ENCODE measurements at places on chromosomes 7 and 10. TPM values are rescaled to one million over a fixed set of nuclear protein-coding genes. Genes with fewer than 3 reads are reported as not detected.

SLC16A12 gene
- total RNA-seq: 1.2 TPM

PILRA gene
- 0.82 TPM for total RNA-seq

ASAH2 gene
- total RNA-seq: 2.9 TPM

TAS2R3 gene
- total RNA-seq: 1.2 TPM

COL28A1 gene
- total RNA-seq: 0.82 TPM

ZKSCAN5 gene
- 20.4 TPM for total RNA-seq

CXCL12 gene
- total RNA-seq: 13.9 TPM

OPN1SW gene
- total RNA-seq: not detected

CDH23 gene
- 3.3 TPM for total RNA-seq

ST8SIA6 gene
- 4.9 TPM for total RNA-seq

UCN3 gene
- not detected for total RNA-seq

APBB1IP gene
- 0.82 TPM for total RNA-seq

OR2A42 gene
- under 0.01 TPM for total RNA-seq

PPP1R17 gene
- total RNA-seq: 2.9 TPM

RBP3 gene
- not detected for total RNA-seq

LIPK gene
- not detected for total RNA-seq

UBTD1 gene
- 1.6 TPM for total RNA-seq

TEX36 gene
- total RNA-seq: 0.41 TPM

HTR7 gene
- 14.3 TPM for total RNA-seq

CPA5 gene
- not detected for total RNA-seq

TRIL gene
- 17.5 TPM for total RNA-seq

HOXA3 gene
- total RNA-seq: not detected

- DNase-seq: no peak
These were observed 2.0 kb upstream of the ZMYND11 start for GRCh38 chr10:132946-133898.

- DNase-seq: no peak
These were observed 17.5 kb downstream of the VPS50 start for GRCh38 chr7:93249491-93250148.

- no peak for DNase-seq
These were observed 171.8 kb downstream of the NXPH1 start for GRCh38 chr7:8605221-8605620.

GRCh38 chr7:16300361-16300895 lies 120.9 kb downstream of the CRPPA start:
- DNase-seq: no peak

DNA sequence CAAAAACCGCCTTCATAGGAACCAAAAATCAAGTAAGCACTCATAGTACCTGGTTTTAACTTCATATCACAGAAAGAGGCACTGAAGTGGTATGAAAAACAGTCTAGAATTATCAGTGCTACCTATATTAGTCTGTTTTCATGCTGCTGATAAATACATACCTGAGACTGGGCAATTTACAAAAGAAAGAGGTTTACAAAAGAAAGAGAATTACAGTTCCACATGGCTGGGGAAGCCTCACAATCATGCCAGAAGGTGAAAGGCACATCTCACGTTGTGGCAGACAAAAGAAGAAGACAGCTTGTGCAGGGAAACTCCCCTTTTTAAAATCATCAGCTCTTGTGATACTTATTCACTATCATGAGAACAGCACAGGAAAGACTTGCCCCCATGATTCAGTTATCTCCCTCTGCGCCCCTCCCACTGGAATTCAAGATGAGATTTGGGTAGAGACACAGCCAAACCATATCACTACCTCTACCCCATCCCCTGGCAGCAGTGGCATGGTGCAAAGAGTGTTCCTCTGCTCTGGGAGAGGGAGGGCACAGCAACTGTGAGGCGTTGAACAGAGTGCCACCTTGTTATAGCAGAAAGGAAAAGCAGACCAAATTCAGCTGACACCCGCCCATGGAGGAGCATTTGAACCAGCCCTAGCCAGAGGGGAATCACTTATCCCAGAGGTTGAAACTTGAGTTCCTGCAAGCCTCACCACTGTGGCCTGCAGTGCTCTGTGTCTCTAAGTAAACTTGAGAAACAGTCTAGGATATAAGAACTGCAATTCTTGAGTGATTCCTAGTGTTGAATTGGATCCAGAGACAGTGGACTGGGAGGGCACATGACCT lies 61.9 kb upstream of the PTPRZ1 start:
- no peak for DNase-seq

- no peak for DNase-seq
These were observed 65.1 kb downstream of the MGMT start for GRCh38 chr10:129531969-129532660.

DNA sequence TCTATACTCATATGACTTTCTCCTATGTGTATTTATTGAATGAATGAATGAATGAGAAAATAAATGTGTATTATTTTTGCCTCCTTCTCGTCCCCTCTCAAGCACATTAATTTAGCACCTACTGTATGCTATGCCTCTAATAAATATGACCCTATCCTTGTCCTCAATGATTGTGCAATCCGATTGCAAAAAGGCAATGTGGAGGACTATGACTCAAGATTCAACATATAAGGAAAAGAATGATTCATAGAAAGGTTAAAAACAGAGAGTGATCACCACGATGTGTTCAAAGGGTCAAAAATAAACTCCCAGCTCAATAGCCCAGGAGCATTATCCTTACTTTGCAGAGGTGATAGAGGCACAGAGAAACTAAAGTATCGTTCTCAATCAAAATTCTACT lies 322.8 kb upstream of the SORCS1 start:
- no peak for DNase-seq

- DNase-seq: no peak
These were observed 7.7 kb downstream of the RHEB start for GRCh38 chr7:151511946-151512345.

DNA sequence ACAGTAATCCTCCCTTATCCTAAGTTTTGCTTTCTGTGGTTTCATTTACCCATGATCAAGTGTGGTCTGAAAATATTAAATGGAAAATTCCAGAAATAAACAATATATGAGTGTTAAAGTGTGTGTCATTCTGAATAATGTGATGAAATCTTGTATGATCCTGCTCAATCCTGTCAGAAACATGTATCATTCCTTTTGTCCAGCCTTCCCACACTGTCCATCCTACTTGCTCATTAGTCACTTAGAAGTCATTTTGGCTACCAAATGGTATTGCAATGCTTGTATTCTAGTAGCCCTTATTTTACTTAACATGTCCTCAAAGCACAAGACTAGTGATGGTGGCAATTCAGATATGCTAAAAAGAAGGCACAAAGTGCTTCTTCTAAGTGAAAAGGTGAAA lies 1211.2 kb upstream of the SORCS1 start:
- DNase-seq: no peak

DNA sequence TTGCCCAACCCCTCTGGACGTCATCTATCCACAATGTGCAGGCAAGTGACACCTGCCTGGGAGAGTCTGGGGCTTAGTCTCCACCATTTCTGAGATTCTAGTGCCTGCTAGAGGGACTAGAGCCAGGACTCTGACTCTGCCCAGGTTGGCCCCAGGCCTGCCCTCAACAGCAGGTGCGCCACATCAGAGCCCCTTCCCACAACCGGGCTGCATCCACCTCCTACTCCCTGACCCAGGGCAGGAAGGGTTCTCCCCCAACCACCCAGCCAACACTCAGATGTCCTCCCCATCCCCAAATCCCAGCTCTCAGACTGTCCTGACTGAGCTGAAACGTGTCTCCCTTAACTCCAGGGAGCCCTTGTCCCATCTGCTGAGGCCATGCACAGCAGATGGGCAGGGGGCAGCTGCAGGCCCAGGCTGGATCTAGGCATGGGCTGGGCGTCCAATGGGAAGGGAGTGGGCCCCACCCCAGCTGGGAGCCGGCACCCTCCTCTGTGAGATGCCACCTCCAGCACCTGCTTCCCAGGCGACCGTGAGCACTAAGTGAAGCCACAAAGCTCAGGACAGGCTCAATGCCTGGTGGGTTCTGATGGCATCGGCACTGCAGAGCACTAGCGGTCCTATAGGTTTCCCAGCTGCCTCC lies 49.2 kb downstream of the RASGEF1A start:
- DNase-seq: no peak

- no peak for DNase-seq
These were observed 248.0 kb downstream of the PRPF18 start for GRCh38 chr10:13834581-13835286.

GRCh38 chr10:5670662-5671375 lies 4.4 kb upstream of the ASB13 start:
- DNase-seq: no peak

GRCh38 chr10:89609833-89610346 lies 35.2 kb downstream of the PANK1 start:
- DNase-seq: no peak

DNA sequence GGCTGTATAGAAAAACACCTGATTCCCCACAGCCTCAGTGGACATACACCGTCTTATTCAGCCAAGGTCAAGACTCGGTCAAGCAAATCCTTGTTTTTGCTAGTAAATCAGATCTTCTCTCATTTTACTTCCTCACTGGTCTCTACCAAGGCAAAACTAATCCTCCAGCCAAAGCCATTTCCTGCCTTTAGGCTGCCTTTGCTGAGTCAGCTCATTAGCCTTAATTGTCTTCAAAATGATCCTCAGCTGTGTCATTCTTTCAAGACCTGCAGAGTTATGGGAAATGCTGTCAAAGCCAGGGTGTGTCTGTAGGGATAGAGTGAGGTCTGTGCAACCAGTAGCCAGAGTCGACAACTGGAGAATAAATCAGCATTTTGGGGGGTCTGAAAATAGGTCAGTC lies 107.2 kb upstream of the FAM180A start:
- DNase-seq: no peak

GRCh38 chr10:21326594-21327288 lies 198.7 kb downstream of the SKIDA1 start:
- no peak for DNase-seq

DNA sequence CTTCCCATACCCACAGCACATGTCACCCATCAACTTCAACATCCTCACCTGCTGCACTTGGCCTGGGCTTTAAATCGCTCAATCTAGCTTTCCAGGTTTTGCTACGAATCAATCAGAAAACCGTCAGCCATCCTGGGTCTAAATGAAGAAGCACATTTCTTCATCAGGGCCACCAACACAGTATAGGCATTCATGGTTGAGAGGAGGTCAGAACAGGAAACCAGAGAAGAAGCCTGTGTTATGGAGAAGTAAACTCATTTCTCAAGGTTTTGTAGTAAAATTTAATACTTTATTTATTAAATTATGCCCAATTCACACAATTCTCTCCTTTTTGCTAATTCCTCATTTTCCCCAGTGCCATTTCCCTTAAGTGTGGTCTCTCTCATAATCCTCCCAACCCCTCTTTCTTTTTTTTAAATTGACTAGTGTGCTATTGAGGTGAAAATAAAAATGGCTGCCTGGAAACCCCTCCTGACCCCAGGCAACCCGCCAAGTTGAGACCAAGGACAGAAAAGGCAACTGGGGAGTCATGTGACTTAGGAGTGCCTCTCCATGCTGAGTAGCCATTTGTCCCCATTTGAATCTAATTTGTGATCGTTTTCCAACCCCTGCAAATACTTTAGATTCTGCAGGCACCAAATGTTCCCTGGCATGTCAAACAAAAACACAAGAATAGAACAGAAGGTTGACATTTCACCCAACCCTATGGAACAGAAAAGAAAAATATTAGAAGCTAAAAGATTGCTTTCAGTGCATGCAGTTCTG lies 181.1 kb upstream of the NAMPT start:
- no peak for DNase-seq

DNA sequence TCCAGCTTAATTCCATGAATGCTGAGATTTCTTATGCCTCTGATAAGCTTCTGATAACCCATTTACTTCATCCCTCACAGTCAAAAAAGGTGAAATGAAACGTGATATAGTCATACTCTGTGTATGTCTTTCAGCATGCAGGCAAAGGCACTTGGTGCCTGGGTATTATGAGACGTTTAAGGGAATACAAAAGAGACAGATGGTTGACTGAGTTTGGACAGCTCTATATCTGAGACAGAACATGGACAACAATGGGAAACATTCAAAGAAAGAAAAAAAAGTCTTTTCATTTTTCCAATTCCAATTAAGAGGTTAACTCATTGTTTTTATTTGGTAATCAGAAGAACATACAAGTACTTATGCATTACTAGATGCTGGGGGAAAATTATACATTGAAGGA lies 96.2 kb downstream of the PPP1R17 start:
- no peak for DNase-seq

GRCh38 chr10:83917537-83918506 lies 221.5 kb upstream of the GHITM start:
- DNase-seq: no peak

- DNase-seq: no peak
These were observed 91.4 kb downstream of the ZFAND4 start for GRCh38 chr10:45581216-45581549.

GRCh38 chr10:88147000-88147798 lies 283.8 kb downstream of the PTEN start:
- no peak for DNase-seq

GRCh38 chr10:75655791-75656451 lies 224.5 kb downstream of the LRMDA start:
- no peak for DNase-seq

DNA sequence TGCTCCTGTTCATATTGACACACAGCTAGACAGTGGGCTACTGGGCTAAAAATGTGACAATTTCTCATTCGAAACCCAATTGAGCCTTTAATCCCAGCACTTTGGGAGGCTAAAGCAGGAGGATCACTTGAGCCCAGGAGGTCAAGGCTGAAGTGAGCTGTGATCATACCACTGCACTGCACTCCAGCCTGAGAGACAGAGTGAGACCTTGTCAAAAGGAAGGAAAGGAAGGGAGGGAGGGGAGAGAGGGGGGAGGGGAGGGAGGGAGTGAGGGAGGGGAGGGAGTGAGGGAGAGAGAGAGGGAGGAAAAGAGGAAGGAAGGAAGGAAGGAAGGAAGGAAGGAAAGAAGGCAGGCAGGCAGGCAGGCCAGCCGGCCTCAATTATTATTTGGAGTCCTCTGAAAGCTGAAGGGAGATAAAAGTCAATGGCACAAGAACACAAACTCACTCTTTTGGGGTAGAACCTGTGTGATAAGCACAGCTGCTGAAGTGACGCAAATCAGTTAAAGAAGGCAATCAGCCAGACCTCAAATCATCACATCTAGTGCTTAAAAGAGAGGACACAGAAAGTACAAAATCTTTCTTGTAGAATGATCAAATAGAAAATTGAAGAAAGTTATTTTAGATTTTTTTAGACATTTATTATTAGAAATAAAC lies 98.1 kb downstream of the CCDC71L start:
- DNase-seq: no peak

- DNase-seq: no peak
These were observed 14.5 kb downstream of the LIMK1 start for GRCh38 chr7:74097937-74098614.

DNA sequence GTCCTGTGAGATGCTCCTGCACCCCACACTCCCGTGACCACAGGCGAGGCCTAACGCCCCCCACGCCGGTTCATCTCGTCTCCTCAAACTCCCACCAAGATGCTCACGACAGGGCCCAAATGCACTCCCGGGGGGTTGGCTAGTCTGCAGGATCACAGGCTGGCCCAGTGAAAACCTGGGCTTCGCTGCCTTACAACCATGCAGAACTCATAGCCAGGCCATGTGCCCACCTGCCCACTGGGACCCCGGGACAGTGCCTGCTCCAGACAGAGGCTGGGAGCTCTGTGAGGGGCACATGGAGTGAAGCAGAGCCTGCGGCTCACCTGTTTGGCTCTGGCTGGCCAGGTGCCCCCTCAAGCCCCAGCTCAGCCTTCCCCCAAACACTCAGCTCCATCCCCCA lies 9.4 kb upstream of the GPER1 start:
- DNase-seq: no peak

All from frontal cortex (tissue), 4 donors.